ENCODE measurements at places on chromosomes 2 and 18.

DNA sequence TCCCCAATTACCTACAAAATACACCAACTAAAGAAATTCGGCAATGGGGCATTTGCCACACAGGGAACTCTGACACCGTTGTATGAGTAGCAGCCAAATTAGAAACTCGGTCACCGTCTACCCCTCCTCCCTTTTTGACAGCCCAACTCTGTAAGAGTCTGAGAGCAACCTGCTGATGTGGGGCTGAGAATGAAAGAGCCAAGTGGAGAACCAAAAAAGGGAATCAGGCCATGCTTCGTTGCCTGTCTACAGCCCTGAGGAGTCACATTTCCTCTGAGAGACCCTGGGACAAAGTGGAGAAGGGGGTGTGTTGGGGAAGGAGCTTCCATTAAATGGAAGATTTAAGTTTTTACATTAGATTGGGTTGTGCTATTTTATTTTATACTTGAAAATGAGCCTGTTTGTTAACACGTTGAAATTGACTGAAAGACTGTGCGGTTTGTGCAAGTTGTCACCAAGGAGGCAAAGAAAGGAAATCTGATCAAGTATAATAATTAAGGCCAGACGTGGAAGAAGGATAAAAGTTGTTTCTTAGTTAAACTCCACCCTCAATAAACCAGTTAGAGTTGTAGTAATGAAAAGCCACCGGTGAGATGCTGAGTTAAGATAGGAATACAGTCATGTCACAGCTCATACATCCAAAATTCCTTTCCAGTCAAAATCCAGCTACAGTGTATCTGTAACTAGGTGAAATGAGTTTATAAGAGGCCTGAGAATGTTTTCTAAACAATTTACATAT, 131.7 kb upstream of the CREB1 start:
- DNase-seq: no peak

- no peak for DNase-seq
These were observed 106.0 kb upstream of the PKDCC start for GRCh38 chr2:41941831-41942230.

GRCh38 chr2:221107424-221107823, 464.7 kb downstream of the EPHA4 start:
- DNase-seq: no peak

GRCh38 chr18:72675394-72675793, 131.3 kb upstream of the CBLN2 start:
- DNase-seq: no peak

All from T-helper 17 cell (primary cell).